Activated CD4-positive, alpha-beta T cell treated with anti-CD3 and anti-CD28 coated beads for 36 hours (primary cell): ENCODE measurements at places on chromosomes 1 and 21.

DNA sequence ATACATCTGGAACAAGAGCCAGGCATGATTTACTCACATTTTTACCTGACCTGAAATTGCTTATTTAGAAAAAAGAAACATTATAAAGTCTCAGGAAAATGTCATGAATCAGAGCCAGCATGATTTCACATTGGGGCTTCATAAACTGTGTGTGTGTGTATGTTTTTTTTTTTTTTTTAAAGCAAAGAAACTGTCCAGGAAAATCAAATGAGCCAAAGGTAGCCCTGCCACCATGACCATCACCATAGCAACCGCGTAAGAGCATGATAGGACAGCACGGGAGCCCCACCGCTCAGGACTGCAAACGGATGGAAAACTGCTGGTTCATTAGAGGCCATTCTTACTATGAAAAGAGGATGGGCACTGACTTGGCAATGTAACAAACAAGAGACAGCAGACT lies 139.2 kb downstream of the NTMT2 start:
- DNase-seq: no peak

- no peak for DNase-seq
Observed at GRCh38 chr1:165449131-165449530, 4.2 kb upstream of the RXRG start.

DNA sequence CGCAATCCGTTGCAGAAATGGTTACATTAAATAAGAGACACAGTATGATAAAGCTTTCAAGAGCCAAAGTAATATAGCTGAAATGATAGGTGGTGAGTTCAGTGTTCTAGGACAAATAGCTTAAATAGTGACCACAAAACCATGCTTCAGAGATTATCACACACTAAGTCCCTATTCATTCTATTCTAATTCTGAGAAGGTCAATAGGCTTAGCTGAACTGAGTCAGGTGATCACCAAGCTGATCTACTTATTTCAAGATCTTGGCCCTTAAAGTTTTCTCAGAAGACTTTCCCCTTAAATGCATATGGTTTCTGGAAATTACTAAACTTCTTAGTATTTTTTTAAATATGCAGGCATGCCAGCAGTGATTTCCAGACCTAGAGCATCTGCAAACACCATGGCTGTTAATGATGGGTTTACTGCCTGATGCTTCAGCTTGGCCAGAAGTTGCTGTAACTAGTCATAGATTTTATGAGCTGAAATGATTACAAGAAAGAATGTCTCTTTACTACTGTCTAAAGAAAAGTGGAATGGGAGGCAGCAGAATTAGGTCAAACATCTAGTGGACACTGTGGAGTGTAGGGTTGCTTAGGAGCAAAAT lies 242.9 kb downstream of the ST6GALNAC3 start:
- no peak for DNase-seq

DNA sequence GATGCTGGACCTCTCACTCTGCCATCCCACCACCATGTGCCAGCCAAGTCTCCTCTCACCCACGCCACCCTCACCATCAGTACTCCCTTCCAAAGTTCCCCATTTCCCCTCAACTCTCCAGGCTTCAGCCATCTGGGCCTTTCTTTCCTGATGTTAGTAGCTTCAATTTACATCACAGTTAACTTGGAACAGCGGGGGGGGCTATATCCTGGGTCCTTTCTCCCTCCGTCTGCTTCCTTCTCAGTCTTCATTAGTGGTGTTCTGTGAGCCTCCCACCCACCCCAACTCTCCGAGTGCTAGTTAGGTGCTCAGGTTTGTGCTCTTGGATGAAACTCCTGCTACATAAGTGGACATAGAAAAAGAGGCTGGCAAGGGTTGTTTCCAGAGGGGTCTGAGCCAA lies 31.9 kb downstream of the KCNC4 start:
- DNase-seq: no peak

DNA sequence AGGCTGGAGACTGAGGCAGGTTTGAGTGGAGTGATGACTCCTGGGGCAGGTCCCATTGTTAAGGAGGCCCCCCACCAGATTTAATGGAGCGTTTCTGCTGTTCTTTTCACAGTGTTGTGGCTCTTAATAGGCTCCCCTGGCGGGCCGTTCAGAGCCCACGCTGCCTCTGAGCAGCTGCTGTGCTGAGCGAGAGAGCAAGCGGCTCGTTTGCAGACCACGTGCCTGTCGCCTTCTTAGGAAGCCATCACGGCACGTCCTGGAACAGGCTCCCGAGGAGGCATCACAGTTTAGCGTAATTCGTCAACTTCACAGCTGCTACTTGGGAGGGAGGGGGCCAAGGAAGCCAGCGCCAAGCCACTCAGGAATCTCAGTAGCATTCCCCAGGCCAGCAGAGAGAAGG lies 70.5 kb upstream of the CTTNBP2NL start:
- DNase-seq: no peak
